ENCODE measurements at places on chromosomes 3 and 15. TPM values are rescaled to one million over a fixed set of nuclear protein-coding genes. Genes with fewer than 3 reads are reported as not detected.

DNA sequence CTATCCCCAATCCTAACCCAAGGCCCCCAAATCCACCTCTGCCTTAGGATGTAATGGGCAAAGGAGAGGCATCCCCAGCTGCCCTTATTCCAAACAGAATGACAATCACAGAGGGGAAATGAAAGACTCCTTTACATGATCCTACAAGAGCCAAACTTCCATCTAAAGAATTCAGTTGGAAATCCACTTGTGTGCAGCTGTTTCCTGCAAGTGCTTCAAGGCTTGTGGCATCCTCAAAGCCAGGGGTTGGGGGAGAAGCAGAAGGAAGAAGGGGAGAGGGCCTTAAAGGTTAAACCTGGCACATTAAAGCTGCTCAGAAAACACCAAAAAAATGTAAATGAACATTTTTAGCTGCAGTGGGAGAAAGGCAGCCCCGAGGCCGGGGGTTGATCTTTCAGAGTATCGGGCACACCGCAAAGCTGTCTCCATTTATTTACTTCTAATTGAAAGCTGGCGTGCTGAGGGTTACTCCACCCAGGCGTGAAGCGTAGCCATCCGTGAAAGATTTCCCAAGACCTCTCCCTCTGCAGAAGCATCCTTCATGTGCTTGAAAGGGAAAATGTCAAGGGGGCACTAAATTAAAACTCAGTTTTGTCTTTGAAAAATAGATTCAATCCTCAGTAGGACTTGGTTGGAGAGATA is 217.8 kb downstream of the SHQ1 start:
- no peak for DNase-seq

- no peak for DNase-seq
Measured at GRCh38 chr3:61414456-61414855, 146.9 kb upstream of the PTPRG start.

DNA sequence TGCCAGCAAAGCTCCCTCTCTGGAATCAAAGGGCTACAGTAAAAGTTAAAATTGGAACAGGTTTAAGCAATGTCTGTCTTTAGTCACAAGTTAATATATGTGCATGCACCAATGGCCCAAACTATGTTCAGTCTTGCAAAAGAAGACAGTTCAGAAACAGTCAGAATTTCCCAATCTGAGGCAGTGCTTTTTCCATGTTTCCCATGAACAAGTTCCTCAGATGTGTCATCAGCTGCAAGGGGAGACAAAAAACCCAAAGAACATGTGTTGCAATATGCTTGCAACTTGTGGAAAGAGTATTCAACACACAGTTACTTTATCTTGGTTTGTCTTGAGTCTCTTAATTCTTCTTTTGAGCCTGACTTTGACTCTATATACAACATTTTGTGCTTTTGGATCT is 148.4 kb downstream of the USP13 start:
- DNase-seq = no peak

DNA sequence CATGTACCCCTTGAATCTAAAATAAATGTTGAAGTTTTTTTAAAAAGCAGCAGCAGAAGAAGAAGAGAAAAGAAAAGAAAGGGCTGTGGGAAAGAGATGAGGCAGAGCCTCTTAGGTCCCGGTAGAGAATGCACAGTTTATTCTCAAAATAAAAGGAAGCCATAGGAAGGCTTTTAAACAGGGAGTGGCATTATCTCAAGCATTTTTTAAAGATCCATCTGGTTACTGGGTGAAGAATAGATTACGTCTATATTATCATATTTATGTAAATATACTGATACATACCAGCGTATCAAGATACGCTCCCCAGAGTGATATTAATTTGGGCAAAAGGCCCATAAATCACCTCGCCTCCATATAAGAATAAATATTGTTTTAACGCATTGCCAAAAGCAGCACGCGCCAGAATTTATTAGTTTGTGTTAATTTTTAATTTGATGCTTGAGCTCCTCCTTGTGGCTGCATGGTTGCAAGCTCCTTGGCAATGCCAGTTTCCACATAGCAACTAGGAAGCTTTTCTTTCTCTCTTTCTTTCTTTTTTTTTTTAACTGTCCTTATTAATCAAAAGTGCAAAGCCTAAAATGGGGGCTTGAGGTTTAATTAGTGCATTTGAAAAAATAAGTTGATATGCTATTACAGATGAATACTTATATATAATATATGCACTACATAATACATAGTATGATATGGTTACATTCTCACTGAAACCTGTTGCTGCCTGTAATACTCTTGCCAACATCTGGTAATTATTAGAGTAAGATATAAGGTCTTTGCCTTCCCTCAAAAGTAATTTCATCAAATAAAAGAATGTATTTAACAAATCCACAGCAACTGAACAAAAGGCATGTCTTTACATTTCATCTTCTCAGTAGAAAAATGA is 242.8 kb upstream of the UBE2E2 start:
- peak; percentile 27 for DNase-seq

GRCh38 chr3:160538895-160539294 is 26.5 kb downstream of the KPNA4 start:
- DNase-seq = no peak

DNA sequence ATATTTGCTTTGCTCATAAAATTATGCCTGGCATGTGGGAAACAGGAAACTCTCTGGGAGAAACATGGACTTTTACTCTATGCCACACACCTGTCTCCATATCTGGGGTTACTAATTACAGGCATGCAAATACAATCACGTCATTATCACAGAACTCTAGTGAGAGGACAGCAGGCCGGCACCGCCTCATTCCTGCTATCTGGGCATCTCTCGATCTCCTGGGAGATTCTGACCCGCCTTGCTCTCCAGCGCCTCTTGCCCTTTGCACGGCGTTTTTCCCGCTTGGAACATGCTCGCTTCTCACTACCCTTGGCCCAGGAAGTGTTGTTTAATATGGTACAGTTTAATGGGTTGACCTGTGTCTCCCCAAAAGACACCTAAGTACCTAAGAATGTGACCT is 45.4 kb upstream of the PARL start:
- no peak for DNase-seq

DNA sequence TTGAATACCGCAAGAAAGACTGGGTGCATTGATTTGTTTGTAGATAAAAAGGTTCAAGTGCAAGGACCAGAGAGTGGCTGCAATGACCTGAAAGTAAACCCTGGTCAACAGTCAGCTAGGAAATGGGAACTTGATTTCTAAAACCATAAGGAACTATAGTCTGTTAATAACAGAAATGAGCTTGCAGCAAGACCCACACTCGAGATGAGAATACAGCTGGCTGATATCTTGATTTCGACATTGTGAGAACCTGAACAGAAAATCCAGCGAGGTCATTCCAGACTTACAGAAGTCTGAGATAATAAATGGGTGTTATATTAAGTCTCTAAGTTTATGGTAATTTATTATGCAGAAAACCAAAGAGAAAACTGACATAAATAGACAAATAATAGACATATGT is 177.3 kb downstream of the NFKBIZ start:
- no peak for DNase-seq

GRCh38 chr3:112357930-112358780 is 25.2 kb downstream of the CD200 start:
- DNase-seq = peak; percentile 36

GRCh38 chr15:78321786-78322185 is 18.4 kb upstream of the CRABP1 start:
- DNase-seq = no peak

GRCh38 chr3:144590854-144591253 is 619.2 kb downstream of the DIPK2A start:
- DNase-seq = no peak

The MORF4L1 gene
- total RNA-seq = 328 TPM

The ARPC4 gene
- 90.6 TPM for total RNA-seq

The LEKR1 gene
- 1.5 TPM for total RNA-seq

The MCF2L2 gene
- 0.19 TPM for total RNA-seq
